BE2C (cell line): ENCODE measurements at places on chromosomes 6 and 20.
A peak's percentile ranks its signal among the peaks of the same experiment; 100 is the strongest.

- DNase-seq: no peak
These were observed 276.7 kb downstream of the PLCB1 start for GRCh38 chr20:8408587-8409307.

DNA sequence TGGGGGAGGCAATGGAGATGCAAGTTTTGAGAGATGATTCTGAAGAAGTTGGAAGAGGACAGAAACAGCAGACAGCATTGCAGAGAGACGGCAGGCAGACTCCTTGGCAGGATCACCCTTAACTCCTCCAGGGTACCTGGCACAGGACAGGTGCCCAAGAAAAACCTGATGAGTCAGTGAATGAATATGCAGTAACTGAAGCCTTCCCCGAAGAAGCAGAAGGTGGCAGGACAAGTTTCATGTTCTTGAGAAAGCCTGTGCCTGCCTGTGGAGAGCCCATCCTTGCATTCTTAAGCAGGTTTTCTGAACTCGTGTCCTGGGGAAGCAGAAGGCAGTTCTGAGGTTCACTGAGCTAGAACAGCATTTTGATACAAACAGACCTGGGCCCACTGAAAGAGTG is 79.6 kb upstream of the SASH1 start:
- DNase-seq: no peak

- DNase-seq: peak; percentile 76
These were observed 9.3 kb upstream of the KCNK15 start for GRCh38 chr20:44736170-44737021.

DNA sequence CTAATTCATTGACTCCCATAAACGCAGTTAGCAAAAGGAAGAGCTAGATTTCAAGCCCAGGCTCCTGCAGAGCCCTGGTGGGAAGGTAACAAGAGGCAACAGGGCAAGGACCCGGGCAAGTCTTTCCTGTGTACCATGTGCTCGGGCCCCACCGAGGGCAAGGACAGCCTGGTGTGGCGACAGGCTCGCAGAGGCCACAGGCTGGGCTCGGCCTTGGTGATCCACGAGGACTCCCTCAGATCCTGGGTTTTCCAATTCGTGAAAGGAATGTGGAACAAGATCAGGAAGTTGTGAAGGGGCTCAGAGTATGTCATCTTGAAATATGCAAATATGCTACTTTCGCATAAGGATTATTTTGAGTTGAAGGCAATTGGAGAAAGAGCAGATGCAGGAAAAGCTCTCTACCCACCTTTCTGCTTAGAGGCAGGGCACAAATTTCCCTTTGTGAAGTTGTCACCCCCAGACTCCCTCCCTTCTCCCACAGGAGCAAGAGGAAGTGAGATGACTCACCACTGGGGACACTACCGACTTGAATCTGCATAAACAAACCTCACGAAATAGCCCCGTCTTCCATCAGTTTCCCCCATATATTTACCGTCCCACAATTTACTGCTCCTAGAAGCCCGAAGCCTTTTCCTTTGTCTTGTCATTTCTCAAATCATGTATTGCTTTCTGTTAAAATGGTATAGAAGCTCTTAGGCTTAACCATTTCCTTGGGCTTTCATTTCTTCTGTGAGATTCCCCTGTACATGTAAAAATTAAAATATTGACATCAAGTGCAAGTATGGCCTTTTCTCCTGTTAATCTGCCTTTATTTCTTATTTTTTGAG is 79.0 kb downstream of the PSMG4 start:
- no peak for DNase-seq

DNA sequence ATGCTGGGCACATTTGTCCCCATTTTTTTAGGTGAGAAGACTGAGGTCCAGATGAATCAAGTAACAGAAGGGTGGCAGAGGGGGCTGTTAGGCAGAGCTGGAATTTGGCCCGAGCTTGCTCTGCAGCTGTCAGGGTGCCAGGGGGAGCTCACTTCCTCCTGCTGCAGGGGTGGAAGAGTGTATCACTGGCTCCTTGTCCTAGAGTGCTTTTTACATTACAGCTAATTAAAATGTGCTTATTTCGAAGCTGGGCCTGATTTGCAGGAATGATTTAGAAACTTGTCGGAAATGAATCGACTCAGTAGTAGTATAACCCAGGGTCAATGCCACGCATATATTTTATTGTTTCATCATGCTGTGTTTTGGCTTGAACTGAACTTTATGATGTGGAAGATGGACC is 11.1 kb downstream of the TOX2 start:
- DNase-seq: no peak

GRCh38 chr6:36839749-36840431 is 646 bp upstream of the CPNE5 start:
- DNase-seq: peak; percentile 68

DNA sequence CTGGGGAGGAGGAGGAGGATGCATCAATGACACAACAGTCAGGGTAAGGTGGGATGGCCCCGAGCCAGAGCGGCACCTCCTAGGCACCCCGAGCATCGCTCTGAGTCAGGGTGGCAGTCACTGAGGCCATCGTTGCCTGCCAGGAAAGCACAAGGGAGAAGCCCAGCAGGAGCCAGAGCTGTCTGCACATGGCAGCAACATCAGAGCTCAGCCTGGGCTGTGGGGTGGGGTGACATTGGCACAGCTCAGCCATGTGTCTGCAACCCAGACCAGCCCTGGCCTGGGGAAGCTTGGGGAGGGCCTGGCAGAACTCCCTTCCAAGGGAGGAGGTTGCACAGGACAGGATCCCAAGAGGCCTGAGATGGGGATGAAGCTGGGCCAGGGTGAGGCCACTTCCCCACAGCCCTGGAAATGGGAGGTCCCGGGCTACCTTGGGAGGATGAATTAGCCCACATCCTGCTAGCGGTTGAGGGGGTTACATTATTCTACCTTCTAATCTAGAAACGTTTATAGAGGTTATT is 255.6 kb downstream of the MAFB start:
- DNase-seq: no peak

DNA sequence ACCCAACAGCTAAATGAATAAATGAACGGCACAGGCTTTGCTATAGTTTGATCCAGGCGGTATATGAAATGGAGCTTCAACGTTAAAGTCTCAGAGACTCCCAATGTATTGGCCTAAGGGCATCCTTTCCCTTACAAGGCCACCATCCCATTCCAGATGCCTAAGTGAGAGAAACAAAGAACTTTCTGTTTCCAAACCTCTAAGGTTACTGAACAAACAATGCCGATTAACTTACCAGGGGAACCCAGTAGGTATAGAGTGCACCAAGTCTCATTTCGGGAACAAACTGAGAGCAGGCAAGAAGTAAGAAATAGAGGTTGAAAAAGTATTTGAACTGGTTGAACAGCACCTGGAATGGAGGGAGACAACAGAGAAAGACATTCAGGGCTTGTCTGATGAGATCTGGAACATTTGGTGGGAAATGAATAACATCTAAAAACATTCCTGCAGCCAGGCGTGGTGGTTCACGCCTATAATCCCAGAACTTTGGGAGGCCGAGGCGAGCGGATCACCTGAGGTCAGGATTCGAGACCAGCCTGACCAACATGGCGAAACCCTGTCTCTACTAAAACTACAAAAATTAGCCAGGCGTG is 42.5 kb downstream of the ATP9A start:
- no peak for DNase-seq

DNA sequence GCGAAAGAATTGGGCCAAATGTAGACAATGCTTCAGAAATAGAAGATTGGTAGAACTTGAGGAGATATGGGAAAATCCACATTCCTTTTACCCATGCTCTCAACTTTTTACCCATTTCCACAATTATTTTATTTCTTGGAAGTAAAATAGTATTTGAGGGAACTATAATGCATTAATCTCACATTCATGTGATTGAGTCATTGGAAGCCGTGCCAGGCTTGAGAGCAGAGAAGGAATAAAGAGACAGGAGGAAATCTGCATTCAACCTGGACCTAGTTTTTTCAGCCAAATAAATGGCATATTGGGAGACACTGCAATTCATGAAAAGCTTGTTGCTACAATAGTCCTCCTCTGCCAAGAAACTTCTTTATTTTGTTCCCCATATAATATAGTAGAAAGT is 2.8 kb upstream of the NUP153 start:
- DNase-seq: no peak

DNA sequence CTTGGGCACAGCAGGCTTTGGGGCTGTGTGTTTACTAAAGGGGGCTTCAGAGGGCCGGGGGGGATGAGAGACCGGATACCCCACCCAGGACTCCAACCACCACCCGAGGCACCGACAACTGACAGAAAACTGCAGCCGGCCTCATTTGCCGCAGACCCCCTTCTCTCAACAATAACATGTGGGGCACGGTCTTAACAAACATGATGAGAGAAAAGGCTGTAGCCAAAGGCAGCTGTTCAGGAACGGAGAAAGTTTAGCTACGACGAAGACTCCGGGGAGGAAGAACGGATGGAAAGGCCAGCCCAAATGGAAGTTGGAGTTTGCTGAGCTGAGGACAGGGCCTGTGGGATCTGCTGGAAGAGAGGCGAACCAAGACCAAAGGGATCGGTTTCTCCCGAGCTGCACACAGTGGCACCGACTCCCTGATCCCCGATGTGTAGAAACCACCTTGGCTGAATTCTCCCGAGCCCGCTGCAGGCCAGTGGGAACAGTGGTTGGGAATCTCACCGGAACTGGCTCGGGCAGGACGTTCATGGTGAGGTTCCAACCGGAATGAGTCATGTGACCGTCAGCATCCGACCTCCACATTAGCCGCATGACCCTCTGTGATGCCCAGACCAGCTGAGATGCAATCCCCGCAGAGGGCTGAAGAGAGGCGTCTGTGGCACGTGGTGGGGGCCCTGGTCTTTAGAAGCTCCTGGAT is 359.3 kb downstream of the TAF4 start:
- no peak for DNase-seq
